ENCODE measurements at places on chromosomes 11 and 22.

DNA sequence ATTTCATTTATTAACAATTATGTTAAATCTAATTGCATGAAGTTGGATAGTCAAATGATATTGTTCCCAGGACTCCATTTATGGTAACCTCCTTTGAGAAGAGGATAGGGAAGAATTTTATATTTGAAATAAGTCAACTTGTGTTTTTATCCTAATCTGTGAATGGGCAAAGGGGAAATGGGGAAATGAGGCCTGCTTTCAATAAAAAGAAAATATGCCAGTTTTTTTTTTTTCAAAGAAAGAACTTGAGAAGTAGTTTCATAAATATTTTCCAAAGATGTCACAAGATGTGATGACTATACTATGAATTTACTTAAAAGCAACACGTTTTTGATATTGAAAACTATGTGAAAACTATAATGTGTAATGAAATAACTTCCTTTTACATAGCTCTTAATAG lies 201.8 kb downstream of the TMEM135 start:
- no peak for DNase-seq

DNA sequence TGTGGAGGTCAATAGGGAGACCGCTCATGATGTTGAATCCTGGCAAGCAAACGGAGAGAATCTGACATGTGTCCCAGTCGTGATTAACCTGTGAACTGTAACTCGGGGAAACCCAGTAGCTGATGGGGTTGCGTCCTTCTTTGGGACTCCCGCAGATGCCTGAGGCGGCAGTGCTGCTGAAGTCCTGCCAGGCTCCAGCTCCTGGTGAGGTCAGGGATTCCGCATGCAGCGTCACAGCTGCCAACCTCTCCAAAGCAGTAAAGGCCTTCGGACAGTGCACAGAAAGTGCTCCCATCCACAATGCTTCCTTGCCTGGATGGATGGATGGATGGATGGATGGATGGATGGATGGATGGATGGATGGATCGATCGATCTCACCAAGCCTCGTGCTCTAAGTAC lies 13.5 kb downstream of the KCNQ1 start:
- no peak for DNase-seq

DNA sequence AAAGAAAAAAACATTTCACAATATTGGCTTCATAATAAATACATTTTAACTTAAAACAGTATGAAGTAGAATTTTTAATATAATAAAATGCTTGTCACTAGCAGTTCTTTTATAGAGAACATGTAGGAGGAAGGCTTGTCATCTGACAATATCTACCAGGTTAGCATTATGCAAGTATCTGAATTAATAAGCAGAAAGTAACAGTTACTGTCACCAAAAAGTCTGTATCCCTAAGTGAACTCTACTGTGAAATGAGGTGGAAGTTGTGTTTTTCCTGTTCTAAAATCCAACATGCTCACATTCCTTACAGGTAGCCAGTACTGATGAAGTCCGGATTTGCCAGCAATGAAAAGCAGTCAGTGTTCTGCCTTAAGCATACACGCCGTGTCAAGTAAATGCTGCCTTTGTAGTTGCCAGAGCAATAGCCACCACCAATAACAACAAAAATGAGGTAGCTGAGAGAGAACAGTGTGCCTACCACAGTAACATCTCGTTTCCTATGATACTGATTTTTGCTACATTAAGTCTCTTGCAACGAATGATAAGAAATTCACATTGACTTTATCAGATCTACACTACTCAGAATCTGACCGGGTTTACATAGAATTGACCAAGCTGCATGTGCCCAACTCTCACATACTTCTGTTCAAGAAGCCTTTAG lies 95.5 kb downstream of the SIK3 start:
- no peak for DNase-seq

- DNase-seq: no peak
These were observed 3.5 kb downstream of the KLHDC7B start for GRCh38 chr22:50548921-50549790.

DNA sequence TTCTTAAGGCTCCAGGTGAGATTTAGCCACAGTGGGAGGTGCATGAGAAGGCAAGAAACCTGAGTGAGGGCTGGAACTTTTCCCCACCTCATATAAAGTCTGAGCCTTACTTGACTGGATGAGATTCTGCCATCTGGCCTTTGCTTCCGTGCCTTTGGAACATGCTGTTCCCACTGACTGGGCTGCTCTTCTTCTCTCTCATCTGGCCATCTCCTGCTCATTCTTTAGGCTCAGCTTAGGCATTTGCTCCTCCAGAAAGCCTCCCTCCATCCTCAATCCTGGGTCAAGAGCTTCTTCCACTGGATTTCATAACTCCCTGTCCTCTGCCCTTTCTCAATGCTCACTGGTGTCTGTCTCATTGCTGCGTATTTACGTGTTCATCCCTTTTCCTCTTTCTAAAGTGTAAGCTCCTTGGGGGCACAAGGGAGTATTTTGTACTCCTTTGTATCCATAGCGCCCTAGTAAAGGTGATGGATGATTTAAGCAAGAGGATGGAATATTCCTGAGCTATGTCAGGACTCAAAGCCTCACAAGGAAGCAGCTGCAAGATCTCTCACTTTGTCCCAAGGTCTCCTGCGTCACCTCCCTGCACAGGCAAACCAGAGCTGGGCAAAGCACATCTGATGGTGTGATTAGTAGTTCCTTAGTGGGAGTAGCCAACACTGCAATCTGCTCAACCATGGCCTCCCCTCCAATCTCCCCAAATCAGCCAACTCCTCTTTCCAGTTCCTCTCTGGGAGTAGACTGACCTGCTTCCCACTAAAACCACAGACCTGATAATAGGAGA lies 15.3 kb downstream of the HSPA8 start:
- DNase-seq: no peak

- no peak for DNase-seq
These were observed 59.7 kb downstream of the MYH9 start for GRCh38 chr22:36327922-36328551.
